Activated naive CD8-positive, alpha-beta T cell treated with anti-CD3 and anti-CD28 coated beads for 36 hours (primary cell): ENCODE measurements at places on chromosomes 1 and 21. TPM values are rescaled to one million over a fixed set of nuclear protein-coding genes. Genes with fewer than 3 reads are reported as not detected.

GRCh38 chr21:22174746-22175145 is 1176.5 kb downstream of the NCAM2 start:
- no peak overlapping the region for H3K27ac ChIP-seq
- H3K4me3 ChIP-seq: no peak overlapping the region
- no peaks in the 10 kb centered on the region for H3K27me3 ChIP-seq
- no peaks in the 10 kb centered on the region for H3K36me3 ChIP-seq
- no peak for DNase-seq
- no peaks in the 10 kb centered on the region for H3K4me1 ChIP-seq

DNA sequence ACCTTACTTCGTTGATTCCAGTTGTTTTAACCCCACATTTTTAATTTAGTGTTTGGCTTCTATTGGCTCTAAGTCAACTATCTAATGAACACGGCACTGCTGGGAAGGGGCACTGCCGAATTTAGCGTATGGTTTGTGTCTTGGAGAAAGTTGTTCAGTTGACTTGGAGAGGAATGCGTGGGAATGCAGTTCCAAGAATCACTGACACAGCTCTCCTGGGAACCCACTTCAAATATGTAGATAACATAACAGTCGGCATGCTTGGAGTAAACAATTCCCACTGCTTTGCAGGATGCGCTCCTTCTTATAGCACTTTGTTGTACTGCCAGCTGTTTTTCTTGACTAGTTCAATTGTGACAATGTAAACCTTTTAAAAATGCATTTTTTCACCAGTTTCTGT is 104.3 kb downstream of the RYR2 start:
- no peak for DNase-seq
- no peaks in the 10 kb centered on the region for H3K36me3 ChIP-seq
- H3K27ac ChIP-seq: no peak overlapping the region
- no peak overlapping the region for H3K4me3 ChIP-seq

GRCh38 chr21:16086121-16086520 is 356.3 kb downstream of the USP25 start:
- H3K36me3 ChIP-seq: no peaks in the 10 kb centered on the region
- H3K27me3 ChIP-seq: peaks cover 5% of the 10 kb centered on the region

DNA sequence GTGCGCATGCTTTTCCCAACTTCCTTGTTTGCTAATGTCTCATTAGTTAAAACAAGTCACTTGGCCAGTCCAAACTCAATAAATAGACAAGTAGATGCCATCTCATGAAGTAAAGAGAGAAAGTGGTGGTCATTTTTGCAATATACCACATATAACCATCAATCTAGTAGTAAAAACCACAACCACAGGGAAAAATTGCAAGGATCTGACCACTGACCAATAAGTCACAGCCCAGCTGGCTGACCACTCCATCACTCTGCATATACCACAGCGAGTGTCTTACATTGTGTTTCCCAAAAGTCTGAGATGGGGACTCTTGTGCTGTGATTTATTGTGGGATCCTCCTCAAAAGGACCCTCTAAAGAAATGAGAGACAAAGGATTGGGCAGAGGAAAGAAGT is 76.0 kb downstream of the FH start:
- no peak overlapping the region for H3K27ac ChIP-seq
- peaks cover 24% of the 10 kb centered on the region for H3K27me3 ChIP-seq
- H3K4me3 ChIP-seq: no peak overlapping the region
- no peaks in the 10 kb centered on the region for H3K4me1 ChIP-seq
- DNase-seq: no peak

RGS18 gene
- not detected for total RNA-seq

DNA sequence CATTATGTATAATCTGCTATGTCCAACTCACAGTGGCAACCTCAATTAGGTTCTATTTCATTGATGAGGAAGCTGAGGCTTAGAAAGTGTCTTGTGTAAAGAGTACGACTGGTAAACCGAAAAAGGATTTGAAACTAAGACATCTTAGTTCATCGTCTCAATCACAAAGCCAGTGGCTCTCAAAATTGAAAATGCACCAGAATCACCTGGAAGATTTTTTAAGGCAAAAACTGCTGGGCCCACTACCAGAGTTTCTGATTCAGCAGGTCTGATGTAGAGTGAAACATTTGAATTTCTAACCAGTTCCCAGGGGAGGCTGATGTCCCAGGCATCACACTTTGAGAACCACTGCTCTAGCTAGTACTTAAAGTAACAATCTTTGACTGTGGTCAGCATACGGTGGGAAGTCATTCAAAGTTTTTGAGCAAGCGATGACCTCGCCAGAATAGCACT is 5.2 kb upstream of the LRRC53 start:
- peaks cover 5% of the 10 kb centered on the region for H3K27me3 ChIP-seq
- DNase-seq: no peak
- H3K27ac ChIP-seq: no peak overlapping the region
- H3K4me3 ChIP-seq: no peak overlapping the region
- H3K36me3 ChIP-seq: no peaks in the 10 kb centered on the region
- no peaks in the 10 kb centered on the region for H3K4me1 ChIP-seq
